ENCODE measurements at places on chromosomes 7 and 10.

GRCh38 chr10:103069453-103070331, 123.4 kb downstream of the NT5C2 start:
- H3K36me3 ChIP-seq, result no peaks in the 10 kb centered on the region
- H3K4me3 ChIP-seq, result no peak overlapping the region
- no peaks in the 10 kb centered on the region for H3K27me3 ChIP-seq
- no peak overlapping the region for H3K27ac ChIP-seq

GRCh38 chr10:119775529-119775928, 49.7 kb downstream of the INPP5F start:
- no peaks in the 10 kb centered on the region for H3K4me1 ChIP-seq
- DNase-seq, result no peak
- H3K27me3 ChIP-seq, result no peaks in the 10 kb centered on the region
- H3K4me3 ChIP-seq, result no peak overlapping the region
- no peaks in the 10 kb centered on the region for H3K36me3 ChIP-seq

DNA sequence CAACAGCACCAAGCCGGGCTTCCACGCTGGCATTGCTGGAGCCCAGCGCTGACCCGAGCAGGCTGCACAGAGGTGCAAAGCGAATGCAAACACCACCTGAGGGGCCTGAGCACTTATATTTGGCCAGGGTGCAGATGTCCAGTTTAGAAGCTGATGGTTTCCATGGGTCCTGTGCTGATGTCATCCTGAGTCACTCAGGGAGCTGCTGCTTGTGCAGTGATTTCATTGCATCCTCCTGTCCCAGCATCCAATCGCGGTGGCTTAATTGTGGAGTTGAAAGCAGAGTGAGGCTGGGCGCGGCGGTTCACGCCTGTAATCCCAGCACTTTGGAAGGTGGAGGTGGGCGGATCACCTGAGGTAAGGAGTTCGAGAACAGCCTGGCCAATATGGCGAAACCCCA, 410.2 kb upstream of the KLF6 start:
- no peak overlapping the region for H3K27ac ChIP-seq
- DNase-seq, result peak; percentile 33
- no peak overlapping the region for H3K4me3 ChIP-seq
- no peaks in the 10 kb centered on the region for H3K36me3 ChIP-seq
- H3K27me3 ChIP-seq, result no peaks in the 10 kb centered on the region

GRCh38 chr10:102782673-102783551, 39.2 kb downstream of the WBP1L start:
- H3K4me1 ChIP-seq, result no peaks in the 10 kb centered on the region
- H3K4me3 ChIP-seq, result no peak overlapping the region
- DNase-seq, result no peak
- no peaks in the 10 kb centered on the region for H3K27me3 ChIP-seq
- H3K27ac ChIP-seq, result no peak overlapping the region
- H3K36me3 ChIP-seq, result no peaks in the 10 kb centered on the region

DNA sequence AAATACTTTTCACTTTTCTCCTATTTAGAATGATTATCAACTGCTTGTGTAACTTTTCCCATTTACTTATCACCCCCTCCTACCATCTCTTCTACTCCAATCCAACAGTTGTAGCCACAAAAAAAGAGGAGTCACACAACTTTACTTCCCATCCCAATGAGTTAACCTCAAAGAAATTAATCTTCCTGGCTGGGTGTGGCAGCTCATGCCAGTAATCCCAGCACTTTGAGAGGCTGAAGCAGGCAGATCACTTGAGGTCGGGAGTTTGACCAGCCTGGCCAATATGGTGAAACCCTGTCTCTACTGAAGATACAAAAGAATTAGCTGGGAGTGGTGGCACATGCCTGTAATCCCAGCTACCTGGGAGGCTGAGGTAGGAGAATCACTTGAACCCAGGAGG, 19.9 kb downstream of the SYPL1 start:
- H3K36me3 ChIP-seq, result peaks cover 26% of the 10 kb centered on the region
- H3K4me1 ChIP-seq, result no peaks in the 10 kb centered on the region
- DNase-seq, result no peak

DNA sequence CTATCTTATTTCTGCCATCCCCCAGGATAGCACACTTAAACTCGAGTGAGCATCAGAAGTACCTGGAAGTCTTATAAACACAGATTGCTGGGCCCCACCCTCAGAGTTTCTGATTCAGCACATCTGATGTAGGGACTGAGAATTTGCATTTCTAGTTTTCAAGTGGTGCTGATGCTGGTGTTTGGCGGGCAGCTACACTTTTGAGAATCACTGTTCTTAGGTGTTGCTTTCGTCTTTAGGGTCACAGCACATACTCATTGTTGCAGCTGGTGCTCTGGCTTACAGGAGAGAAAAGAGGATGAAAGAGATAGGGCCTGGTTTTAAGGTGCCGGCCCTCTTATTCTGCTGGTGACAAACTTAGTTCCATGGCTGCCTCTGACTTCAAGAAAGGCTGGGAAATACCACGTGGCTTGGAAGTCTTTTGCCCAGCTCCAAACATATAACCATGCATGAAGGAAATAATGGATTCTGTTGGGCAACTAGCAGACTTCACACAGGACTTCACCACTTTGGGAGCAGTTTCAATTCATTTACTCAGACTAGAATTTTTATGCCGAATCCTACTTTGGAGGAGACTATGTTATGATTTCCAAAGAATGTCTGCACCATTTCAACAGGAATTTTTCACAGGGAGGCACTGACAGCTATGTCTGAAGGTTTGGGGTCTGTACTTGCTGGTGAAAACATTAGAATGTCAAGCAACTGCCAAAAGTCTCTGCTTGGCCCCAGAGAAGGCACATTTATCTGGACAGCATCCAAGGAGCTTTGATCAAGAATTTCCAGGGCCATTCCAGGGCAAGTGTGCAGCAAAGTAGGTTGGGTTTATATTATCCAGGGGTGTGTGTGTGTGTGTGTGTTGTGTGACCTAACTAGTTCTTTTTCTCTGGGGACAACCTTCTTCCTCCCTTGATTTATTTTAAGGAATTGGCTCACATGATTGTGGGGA, 6.9 kb upstream of the MINDY4 start:
- no peak overlapping the region for H3K27ac ChIP-seq
- no peak for DNase-seq
- no peaks in the 10 kb centered on the region for H3K36me3 ChIP-seq
- no peaks in the 10 kb centered on the region for H3K27me3 ChIP-seq
- no peak overlapping the region for H3K4me3 ChIP-seq

GRCh38 chr7:36037121-36037662, 115.9 kb upstream of the EEPD1 start:
- no peaks in the 10 kb centered on the region for H3K27me3 ChIP-seq
- no peak for DNase-seq
- H3K4me1 ChIP-seq, result no peaks in the 10 kb centered on the region
- no peak overlapping the region for H3K4me3 ChIP-seq
- no peaks in the 10 kb centered on the region for H3K36me3 ChIP-seq

- no peaks in the 10 kb centered on the region for H3K27me3 ChIP-seq
- H3K36me3 ChIP-seq, result no peaks in the 10 kb centered on the region
- H3K4me1 ChIP-seq, result no peaks in the 10 kb centered on the region
Observed at GRCh38 chr7:126524967-126525366, 727.8 kb downstream of the GRM8 start.

DNA sequence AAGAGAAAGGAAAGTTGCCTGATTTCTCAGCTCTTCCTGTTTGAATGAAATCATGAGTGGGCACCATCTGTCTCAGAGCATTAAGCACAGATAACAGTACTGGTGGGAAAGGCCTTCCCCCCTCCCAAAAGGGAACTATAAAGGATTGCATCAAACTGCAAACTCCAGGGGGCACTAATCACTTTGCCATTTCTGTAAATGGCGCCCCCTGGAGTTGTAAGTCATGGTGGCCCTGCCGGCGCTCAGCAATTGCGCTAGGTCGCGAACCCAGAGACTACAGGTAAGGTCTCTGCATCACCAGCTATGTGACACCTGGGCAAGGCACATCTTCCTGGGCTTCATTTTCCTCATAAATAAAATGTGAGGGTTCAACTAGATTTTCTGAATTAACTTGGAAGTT, 11.1 kb downstream of the LRRC4 start:
- H3K4me3 ChIP-seq, result no peak overlapping the region
- 0 out of 2 replicates have a peak, but pooled peaks cover 4% of the 10 kb centered on the region for H3K36me3 ChIP-seq
- no peaks in the 10 kb centered on the region for H3K4me1 ChIP-seq
- no peaks in the 10 kb centered on the region for H3K27me3 ChIP-seq
- DNase-seq, result peak; percentile 31
- no peak overlapping the region for H3K27ac ChIP-seq

DNA sequence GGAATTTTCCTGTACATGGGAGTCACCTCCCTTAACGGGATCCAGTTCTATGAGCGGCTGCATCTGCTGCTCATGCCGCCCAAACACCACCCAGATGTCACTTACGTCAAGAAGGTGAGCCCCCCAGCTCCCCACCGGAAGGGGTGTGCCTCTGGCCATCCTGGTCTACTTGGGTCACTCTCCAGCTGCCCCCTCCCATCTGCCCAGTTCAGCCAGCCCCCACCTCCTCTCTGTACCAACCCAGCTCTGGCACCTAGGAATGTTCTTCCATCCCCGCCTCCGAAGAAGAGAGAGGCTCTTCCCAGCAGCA, 5.0 kb downstream of the FASTK start:
- H3K27me3 ChIP-seq, result no peaks in the 10 kb centered on the region
- no peak for DNase-seq
- H3K36me3 ChIP-seq, result peaks cover 27% of the 10 kb centered on the region

DNA sequence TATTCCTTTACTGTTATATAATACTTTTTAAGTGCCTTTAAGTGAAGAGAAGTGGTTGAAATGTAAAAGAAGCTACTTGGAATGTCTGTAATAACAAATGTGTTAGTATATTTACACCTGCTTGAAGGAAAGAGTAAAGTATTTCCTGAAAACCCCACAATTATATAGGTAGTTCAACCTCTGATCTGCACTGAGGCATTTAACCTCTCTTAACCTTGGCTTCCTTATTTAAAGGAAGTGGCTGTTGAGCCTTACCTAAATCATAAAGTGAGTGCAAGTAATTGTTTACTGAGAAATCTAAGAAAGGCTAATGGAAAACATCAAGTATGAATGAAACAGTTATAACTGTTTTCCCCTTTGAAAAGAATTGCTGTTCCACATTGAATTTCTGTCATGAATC, 294.5 kb downstream of the ADK start:
- H3K4me3 ChIP-seq, result no peak overlapping the region
- DNase-seq, result no peak
- H3K27me3 ChIP-seq, result no peaks in the 10 kb centered on the region

DNA sequence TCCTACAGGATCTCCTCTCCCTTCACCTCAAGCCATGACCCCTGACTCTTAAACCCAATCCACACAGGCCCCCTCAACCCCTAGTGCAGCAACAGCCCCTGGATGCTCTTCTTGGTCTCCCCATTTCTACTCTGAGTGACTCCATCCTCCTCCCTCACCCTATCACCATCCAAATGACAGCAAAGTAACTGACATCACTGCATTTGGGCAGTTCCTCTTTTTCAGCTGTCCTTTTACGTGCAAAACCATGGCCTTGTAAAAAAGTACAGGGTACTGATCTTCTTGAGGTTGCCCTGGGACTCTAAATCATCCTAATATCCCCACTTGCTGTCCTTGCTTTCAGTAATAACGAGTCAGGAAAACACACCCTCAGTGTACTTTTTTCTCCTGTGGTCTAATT, 454.9 kb downstream of the ADRA2A start:
- H3K36me3 ChIP-seq, result no peaks in the 10 kb centered on the region
- H3K27ac ChIP-seq, result no peak overlapping the region
- peaks cover 7% of the 10 kb centered on the region for H3K27me3 ChIP-seq
- no peak for DNase-seq
- no peak overlapping the region for H3K4me3 ChIP-seq

- DNase-seq, result no peak
- no peak overlapping the region for H3K27ac ChIP-seq
- no peaks in the 10 kb centered on the region for H3K4me1 ChIP-seq
Observed at GRCh38 chr7:46603780-46604179, 682.7 kb upstream of the IGFBP3 start.

- no peak overlapping the region for H3K27ac ChIP-seq
- peaks cover 14% of the 10 kb centered on the region for H3K27me3 ChIP-seq
- DNase-seq, result no peak
- no peak overlapping the region for H3K4me3 ChIP-seq
Observed at GRCh38 chr10:111473361-111473760, 396.5 kb downstream of the ADRA2A start.

GRCh38 chr10:62614389-62615157, 189.9 kb upstream of the ADO start:
- no peak for DNase-seq
- H3K27ac ChIP-seq, result no peak overlapping the region
- no peaks in the 10 kb centered on the region for H3K27me3 ChIP-seq
- H3K4me1 ChIP-seq, result peaks cover 14% of the 10 kb centered on the region
- no peak overlapping the region for H3K4me3 ChIP-seq
- no peaks in the 10 kb centered on the region for H3K36me3 ChIP-seq

DNA sequence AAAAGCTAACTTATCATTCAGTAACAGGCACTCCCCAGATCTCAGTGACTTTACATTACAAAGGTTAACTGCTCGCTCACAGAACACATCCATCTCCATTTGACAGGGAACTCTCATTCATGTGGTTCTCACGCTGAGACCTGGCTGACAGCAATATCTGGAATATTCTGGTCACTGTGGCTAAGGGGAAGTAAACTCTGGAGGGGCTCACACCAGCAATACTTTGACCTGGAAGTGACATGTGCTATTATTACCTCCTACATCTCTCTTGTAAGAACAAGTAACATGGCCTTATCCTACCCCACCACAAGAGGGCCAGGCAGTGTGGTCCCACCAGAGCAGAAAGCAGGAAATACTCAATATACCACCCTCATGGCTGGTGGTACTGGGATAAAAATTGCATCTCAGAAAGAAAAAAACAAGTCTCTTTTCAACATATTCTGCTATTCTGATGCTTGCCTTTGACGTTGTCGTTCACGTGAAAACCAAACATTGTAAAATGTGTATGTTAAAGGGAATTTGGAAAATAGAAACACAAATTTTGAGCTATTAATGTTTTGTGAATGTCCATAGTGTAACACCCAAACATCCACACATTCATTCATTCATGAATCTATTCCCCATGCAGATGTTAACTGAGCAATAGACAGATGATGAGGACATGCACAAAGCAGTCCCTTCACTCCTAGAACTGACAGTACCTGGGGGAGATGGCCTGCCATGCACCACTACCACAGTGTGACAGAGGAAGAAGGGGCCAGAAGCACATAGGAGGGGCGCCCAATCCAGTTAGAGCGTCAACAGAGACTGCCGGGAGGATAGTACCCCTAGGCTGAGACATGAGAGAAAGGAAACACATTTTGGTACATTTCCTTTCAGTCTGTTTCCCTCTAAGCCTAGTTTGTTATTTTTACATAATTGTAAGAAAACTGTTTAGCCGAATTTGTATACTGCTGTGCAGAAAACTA, 166.0 kb upstream of the SP4 start:
- DNase-seq, result peak; percentile 44
- no peak overlapping the region for H3K4me3 ChIP-seq
- no peak overlapping the region for H3K27ac ChIP-seq

- H3K27me3 ChIP-seq, result 0 out of 2 replicates have a peak, but pooled peaks cover 8% of the 10 kb centered on the region
- peak; percentile 68 for DNase-seq
- no peak overlapping the region for H3K27ac ChIP-seq
- no peaks in the 10 kb centered on the region for H3K36me3 ChIP-seq
Observed at GRCh38 chr7:150778738-150779301, 21.3 kb downstream of the TMEM176B start.
